ENCODE measurements at places on chromosomes 6 and 20.
A peak's percentile ranks its signal among the peaks of the same experiment; 100 is the strongest.

DNA sequence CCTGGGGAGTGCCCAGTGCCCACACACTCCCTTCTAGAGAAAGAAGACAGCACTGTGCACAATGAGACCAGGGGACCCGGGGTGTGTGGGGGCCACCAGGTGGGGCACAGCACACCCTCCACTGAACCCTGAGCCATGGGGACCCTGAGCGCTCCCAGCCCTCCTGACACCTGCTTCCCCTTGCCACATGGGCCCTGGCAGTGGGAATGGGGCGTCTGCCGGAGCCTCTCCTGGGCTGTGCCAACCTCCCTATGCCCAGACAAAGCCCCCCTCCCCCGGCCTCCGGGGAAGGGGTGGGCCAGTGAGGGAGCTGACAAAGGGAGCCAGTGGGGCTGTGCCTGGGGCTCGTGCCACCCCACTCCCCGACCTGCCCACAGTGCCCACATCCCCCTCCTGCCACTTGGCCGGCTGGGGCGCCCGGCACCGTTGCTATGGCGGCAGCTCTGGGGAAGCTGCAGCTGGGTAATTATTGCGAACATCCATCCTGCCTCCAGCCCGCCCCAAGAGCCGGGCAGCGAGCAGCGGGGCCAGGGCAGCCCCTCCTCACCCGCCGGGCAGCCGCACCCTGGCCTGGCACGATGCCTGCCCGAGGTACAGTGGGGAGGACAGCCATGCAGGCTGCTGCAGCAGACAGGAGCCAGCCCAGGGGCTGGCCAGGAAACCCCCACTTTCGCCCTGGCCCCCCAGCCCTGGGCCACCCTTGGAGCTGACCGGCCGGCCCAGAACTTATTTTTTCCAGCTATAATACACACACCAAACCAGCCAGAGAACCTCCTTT, 41.9 kb upstream of the NOL4L start:
- peak; percentile 57 for DNase-seq

GRCh38 chr6:40112350-40112749, 178.1 kb upstream of the MOCS1 start:
- no peak for DNase-seq

DNA sequence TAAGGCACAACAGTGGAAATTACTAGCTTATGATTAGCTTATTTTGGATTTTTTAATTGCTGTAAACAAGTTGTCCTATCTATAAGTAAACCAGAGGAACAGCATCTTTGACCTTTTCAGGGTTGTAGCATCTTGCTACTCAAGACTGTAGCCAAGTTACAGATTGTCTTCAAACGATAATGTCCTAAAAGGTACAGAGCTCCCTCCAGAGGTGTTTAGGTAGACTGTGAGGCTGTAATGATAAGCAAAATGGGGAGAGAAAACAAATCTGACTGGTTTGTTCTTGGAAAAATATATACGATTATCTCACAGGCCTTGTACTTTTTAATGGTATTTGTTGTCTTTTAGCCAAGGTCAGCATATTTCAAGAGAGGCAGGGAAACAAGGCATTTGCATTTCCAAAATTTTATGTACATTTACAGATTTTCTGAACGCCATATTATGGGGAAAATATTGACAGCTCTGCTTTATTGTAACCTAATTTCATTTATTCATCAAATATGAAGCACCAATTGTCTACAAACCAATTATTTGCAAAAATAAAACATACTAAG, 273.4 kb downstream of the MEI4 start:
- no peak for DNase-seq

- DNase-seq, result no peak
Observed at GRCh38 chr6:27839626-27840475, 72.3 kb downstream of the OR2B2 start.

- peak; percentile 68 for DNase-seq
Observed at GRCh38 chr6:134176264-134176975, 124.0 kb upstream of the SLC2A12 start.

- no peak for DNase-seq
Observed at GRCh38 chr6:157045831-157046454, 268.8 kb downstream of the ARID1B start.

DNA sequence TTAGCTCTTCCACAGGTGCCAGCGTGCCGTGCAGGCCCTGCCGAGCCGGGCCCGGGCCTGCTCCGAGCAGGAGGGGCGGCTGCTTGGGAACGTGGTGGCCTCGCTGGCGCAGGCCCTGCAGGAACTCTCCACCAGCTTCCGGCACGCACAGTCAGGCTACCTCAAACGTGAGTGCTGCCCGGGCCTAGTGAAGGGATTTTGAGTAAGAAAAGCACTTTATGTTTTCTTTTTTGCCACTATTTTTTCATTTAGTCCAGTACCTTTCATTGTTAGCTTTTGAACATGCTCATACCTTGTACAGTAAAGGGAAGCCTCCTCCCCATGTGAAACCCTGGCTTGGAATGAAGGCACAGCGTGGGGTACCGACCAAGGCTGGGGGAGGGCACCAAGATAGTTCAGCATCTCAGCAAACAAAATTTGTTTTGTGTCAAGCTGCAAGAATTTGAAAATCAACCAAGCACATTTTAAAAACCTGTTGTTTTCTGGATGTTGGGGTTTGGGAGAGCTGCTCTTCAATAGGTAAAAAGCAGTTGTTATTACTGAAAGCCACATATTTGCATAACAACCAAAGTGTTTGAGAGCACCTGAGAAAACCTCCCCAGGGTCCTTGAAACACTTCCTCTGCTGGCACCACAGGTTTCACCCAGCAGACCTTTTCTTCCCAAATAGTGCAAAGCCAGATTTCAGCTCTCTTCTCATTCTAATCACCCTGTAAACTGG, 18.4 kb downstream of the STX16 start:
- DNase-seq, result no peak

GRCh38 chr6:21157186-21157929, 436.2 kb upstream of the SOX4 start:
- no peak for DNase-seq

GRCh38 chr6:105545947-105546731, 143.3 kb upstream of the PREP start:
- no peak for DNase-seq
